ENCODE measurements at places on chromosomes 2 and 18.

- no peak for DNase-seq
Measured at GRCh38 chr2:101380376-101380775, 6.9 kb downstream of the CREG2 start.

- DNase-seq = no peak
Measured at GRCh38 chr18:55003695-55004094, 44.4 kb upstream of the CCDC68 start.

DNA sequence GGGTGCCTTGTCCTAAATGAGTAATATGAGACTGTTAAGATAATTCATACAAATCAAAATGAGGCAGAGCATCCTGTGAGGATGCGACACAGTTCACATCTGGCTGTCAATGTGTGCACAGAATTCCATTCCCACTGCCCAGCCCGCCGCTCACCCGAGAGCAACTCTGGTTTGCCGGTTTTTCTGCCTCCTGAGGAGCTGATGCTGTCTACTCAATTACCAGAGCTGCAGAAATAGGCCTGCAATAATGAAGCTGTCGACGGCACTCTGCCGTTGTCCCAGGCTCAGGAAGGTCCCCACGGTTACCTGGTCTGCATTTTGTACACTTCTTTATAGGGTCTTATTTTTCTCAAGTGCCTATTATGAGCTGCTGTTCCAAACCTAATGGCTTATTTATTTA lies 55.7 kb upstream of the LYPD1 start:
- no peak for DNase-seq

- no peak for DNase-seq
Measured at GRCh38 chr18:11607906-11608305, 1.5 kb upstream of the SLC35G4 start.

GRCh38 chr2:25109822-25110221 lies 58.6 kb downstream of the POMC start:
- DNase-seq = no peak

DNA sequence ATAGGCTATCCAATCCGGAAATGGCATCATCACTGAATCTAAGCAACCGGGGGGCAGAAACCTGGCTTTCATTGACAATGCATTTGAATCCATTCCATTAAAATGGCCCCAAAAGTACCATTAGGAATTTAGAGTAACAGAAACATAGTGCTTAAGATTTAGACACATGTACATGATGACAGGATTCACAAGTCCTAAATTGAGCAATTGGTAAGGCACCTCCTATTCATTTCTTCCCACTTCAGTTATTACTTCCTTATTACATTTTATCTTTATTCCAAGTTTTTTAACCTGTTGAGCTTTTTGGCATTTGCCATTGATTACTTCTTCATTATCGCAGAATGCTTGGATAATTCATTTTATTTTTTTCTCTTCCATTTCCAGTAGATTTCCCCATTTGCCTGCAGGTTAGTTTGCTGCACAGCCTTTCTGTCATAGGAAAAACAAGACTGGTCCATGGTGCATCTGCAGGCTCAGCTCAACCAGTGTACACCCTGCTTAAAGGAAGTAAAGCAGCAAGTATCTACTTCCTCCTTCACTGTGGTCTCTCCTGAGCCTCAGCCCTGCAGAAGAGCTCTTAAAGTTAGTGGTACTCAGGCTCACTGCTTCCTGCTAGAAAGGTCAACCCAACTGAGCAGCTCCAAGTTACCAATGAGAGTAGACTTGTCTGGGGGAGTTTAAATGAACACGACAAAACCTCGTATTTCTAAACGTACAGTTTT lies 89.2 kb downstream of the DOCK10 start:
- no peak for DNase-seq

GRCh38 chr18:73352546-73352945 lies 484.8 kb upstream of the NETO1 start:
- no peak for DNase-seq

DNA sequence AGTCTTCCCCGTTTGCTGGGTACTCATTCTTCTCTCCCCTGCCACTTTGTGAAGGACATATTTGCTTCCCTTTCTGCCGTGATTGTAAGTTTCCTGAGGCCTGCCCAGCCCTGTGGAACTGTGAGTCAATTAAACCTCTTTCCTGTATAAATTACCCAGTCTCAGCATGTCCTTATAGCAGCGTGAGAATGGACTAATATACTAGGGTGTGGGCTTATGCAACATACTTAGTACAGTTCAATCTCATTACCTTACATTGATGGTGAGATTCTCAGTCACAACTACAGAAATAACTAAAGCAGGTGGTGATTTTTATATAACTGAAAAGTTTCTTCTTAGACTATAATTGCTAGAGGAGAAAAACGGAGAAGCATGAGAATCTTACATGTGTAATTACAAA lies 237.9 kb upstream of the MMADHC start:
- DNase-seq = no peak

DNA sequence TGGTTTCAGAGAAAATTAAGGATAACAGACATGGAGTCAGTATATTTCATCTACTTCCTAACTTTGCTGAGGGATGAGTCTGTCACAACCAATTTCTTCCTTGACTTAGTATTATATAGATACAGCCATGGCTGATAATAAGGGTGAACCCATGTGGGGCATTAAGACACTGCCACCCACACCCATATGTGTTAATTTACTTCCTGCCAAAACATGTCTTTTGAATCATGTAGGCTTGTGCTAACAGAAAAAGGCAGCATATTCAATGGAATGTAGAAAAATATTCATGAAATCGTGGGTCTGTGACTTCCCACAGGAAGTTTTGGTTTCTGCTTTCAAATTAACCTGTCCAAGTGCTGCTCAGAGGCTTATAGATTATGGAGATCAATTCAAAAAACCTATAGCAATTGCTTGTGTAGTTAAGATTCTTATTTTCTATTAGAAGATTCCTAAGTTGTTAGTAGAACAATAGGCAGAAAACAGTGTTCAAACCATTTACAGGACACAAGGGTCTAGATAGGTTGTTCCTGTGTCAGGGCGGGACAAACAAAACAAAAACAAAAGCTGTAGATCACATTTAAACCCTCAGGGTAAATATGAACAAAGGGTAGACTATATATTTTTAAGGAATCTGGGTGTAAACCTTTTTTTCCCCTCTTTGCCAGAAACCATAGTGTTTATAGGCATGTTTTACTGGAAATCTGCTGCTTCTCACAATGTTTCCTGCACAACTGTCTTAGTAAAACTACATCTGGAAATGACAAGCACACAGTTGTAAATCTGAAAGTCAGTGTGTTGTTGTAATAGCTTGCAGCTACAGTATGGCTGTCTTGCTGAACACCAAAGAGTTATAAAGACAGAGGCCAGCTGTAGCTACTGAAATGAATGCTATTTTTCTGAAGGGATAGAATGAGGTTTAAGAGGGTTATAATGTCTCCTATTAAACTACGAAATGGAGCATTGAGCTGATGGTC lies 691.2 kb downstream of the EPHA4 start:
- DNase-seq = no peak

DNA sequence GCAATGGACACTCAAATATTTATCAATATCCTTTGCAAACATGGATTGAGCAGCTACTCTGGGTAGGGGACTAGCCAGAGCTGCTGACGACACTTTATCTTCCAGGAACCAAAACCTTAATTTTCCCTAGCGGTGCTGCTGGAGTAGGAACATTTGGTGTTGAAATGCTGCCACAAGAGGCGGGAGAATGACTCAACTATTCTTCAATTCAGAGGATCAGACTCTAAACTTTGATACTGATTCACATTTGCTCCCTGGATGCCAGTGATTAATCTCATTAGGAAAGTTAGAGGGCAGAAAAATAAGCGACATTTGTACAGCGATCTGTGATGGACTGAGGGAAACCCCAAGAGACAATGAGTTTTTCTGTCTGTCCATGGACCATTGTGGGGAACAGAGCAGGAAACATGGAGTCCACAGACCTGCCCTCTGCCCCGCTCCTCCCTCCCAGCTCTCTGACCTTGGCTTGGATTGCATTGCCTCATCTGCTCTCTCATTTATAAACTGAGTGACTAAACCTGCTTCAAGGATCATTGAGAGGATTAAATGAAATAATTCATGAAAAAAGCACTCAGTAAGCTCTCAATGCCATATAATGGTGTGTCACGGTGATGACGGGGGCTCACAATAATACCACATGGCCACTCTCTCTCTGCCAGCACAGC lies 12.6 kb upstream of the EPB41L3 start:
- DNase-seq = no peak

- peak; percentile 7 for DNase-seq
Measured at GRCh38 chr2:113977660-113978523, 88.0 kb downstream of the ACTR3 start.

DNA sequence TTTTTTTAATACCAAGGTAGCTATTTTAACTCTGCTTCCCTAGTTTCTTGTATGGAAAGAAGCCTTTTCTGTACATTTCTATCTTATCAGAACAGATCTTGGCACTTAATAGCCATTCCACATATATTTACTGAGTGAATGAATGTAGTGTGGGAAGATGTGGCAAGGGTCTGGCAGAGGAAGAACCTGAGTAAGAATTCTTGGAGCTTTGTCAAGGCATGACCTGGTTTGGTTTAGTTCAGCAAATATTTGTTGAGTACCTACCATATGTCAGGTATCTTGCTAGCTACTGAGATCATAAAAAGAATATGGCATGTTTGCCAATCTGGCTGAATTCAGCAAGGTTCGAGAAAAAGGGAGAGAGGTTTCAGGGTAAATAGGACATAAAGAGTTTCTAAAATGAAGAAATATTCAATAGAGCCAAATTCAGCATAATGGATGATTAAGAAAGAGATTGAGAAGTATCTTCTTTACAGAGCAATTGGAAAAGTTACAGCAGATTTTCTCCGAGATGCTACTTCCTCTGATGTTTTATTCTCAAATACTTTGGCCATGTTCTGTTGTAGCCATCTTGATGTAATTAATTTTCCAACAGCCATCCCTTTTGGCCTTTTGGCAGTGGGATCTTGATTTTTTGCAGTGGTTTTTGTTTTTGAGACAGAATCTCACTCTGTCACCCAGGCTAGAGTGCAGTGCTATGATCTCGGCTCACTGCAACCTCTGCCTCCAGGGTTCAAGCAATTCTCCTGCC lies 21.7 kb upstream of the MEP1B start:
- DNase-seq = no peak

GRCh38 chr18:24885276-24885675 lies 424.8 kb downstream of the HRH4 start:
- no peak for DNase-seq

- DNase-seq = no peak
Measured at GRCh38 chr2:121884511-121884921, 129.1 kb downstream of the TSN start.

GRCh38 chr18:74758995-74759394 lies 161.3 kb downstream of the ZNF407 start:
- no peak for DNase-seq

GRCh38 chr2:148237911-148238310 lies 217.0 kb downstream of the MBD5 start:
- no peak for DNase-seq

DNA sequence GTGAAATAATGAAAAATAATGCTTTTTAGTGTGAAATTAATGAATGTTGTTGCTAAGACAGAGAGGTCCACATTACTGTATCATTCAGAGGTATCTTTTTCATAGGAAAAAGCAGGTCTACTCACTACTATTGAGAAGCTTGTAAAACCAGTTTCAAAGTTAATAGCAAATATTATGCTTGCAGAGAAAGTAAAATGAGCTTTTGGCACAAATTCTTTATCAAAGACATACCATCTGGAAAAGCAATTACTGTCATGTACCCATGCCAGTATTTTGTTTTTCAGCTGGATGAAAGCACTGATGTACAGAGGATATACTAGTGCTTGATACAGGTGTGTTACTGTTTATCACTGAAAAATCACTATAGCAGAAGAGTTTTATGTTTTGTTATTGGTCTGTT lies 77.5 kb downstream of the NCOA1 start:
- DNase-seq = no peak

DNA sequence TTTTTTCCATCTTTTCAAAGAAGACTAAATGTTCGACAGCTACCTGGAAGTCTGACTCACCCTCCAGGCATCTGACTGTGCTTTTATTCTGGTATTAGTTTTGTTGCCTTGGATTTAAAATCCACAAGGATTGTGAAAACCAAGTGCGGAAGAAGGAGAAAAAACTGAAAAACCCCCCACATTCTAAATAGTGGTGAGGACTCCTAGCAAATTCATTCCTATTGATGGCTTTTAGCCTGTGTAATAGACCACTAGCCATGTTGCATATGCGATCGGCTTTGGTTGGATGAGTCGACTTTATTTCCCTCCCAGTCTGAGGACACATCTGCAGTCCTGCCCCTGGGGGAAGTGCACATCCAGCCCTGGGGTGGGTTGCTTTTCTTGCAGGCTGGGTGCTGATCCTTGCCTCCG lies 16.9 kb downstream of the LDLRAD4 start:
- no peak for DNase-seq

GRCh38 chr2:98084869-98085238 lies 2.1 kb upstream of the VWA3B start:
- DNase-seq = no peak

DNA sequence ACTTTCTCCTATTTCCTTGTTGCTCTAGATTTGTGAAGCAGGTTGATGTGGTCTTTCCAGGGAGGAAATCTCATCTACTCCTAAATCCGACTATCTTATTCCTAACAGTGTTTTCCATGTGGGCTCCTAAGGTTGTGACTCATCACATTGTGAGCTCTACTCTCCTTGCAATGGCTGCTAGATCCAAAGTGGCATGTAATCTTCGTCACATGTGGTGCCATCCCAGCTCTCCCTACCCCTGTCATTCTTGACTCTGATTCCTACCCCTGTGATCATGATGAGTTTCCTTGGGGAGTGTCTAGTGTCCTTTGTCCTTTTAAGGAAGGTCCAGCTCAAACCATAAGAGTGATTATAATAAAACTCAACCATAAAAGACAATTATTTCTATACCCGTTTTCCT lies 47.3 kb upstream of the GULP1 start:
- DNase-seq = no peak
